ENCODE measurements at places on chromosomes 6 and 20. TPM values are rescaled to one million over a fixed set of nuclear protein-coding genes. Genes with fewer than 3 reads are reported as not detected.

- DNase-seq = no peak
These were observed 255.7 kb downstream of the GJA1 start for GRCh38 chr6:121691126-121691551.

- no peak for DNase-seq
These were observed 92.6 kb downstream of the CDC5L start for GRCh38 chr6:44480097-44480541.

GRCh38 chr6:137112067-137112355 is 61.4 kb downstream of the IL22RA2 start:
- no peak for DNase-seq

GRCh38 chr6:129525055-129525454 is 184.9 kb downstream of the ARHGAP18 start:
- DNase-seq = no peak

DNA sequence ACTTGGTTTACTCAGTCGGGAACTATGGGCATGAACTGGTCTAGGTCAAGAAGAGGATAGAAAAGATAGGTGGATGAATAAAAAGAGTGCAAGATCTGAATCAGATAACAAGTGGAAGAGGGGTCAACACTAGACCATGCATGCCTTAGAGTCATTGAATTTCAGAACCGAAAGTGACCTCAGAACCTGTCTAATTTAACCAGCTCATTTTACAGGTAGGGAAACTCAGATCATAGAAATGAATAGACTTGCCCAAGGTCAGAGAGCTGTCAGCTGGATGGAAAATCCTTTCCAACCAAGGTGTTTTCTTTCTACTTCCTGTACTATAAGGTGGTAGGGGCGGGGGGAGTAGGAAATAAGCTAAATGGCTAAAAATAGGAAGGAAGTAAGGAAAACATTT is 121.4 kb upstream of the ADGRF1 start:
- no peak for DNase-seq

DNA sequence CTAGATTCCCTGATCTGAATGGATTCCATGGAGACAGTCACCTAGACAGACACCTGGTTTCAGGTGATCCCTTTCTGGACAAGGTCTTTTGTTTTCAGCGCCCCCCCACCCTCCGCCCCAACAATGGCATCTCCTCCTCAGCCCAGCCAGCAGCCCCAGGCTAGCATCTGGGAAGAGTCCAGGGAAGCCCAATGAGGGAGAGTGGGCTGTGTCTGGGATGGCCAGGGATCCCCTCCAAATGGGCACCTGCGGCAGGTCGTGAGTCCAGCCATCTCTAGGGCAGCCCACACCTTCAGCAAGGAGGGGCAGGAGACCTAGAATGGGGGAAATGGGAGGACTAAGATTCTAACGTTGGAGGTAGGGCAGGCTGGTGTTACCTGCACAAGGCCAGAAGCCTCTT is 1.2 kb upstream of the SLC24A3 start:
- no peak for DNase-seq

- no peak for DNase-seq
These were observed 1.1 kb upstream of the GRM1 start for GRCh38 chr6:146027586-146028251.

DNA sequence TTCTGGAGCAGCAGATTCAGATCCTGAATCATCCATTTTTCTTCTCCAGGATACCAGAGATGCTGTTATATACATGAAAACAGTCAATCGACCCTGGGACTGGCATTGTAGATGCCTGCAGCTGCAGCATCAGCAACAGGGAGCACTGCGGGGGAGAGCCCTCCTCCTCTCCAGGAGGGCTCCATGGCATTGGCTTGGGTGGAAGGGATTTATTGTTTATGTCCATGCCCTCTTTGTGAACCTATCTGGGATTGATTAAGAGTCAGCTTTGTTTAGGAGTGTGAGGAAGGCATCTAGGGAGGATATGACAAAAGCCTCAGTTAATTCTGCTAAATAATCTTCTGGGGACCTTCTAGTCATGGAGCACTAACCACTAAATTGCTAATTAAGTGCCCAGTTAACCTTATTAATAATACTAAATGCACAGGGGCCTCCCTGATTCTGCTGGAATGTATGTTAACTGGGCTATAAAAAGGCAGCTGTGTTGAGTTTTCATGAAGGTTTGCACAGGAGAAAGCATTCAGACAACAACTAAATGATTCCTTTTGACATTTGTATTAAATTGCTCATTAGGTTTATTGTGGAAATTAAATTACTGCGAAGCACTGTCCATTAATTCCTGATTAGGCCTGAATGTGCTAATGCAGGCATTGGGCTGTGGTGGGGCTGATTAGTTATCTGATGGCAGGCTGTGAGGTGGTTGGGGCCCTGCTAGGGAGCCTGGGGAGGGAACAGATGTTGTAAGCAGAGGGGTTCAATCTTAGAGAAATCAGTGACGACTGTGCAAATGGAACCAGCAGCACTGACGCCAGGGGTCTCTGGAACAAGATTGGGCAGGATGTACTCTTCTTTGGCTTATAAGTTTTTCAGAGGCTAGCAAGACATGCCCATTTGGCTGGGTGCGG is 57.6 kb downstream of the IMPG1 start:
- no peak for DNase-seq

Gene SLC22A16
- not detected for total RNA-seq

DNA sequence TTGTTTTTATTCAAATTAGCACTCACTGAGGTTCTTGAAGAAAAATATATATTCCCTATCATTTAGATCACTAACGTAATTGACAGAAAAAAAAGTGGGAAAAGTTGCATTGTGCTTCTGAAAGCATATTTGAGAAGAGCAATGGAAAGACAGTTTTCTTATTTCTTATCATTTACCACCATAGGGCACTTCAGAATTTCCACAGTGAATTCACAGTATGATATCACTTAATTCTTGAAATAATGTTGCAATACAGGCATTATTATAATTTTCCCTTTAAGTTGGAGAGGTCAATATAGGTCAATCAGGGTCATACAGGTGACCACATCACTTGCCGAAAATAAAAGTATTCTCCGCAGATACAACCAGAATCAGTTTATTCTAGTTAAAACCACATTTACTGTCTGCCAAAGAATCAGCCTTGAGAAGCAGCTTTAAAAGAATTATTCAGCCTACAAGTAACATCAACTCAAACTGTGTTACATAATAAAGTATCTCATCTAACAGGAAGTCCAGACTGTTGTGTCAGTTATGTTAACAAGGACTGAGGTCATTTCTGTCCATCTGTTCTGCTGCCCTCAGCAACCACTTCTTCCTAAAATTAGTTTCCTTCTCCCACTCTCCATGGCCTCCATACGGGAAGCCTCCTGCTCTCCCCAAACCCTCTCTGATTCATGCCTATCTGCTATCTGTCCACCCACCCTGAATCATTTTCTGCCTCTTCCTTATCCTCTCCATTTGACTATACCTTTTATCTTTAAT is 121.2 kb downstream of the SIM1 start:
- no peak for DNase-seq

DNA sequence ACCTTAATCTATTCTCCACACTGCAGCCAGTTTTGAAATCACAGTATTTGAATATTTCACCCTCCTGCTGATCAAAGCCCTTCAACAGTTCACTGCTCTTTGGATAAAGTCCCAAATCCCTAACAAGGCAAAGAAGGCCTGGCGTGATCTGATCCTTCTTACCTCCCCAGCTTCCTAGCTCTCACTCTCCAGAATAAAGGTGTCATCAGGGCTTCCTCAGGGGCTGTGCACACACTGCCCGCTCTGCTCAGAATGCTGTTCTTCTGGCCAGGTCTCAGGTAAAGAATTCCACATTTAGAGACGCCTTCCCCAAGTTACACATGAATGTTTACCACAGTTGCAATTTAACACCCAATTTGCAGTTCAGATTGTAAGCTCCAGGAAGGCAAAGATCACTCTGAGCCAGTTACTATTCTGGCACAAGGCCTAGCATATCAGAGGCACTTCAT is 58.9 kb upstream of the MCM9 start:
- no peak for DNase-seq

- DNase-seq = no peak
These were observed 172.8 kb downstream of the KLHL32 start for GRCh38 chr6:97097068-97098047.

GRCh38 chr20:22795433-22795832 is 211.1 kb upstream of the FOXA2 start:
- no peak for DNase-seq
